ENCODE measurements at places on chromosomes 3 and 15.
A peak's percentile ranks its signal among the peaks of the same experiment; 100 is the strongest.

DNA sequence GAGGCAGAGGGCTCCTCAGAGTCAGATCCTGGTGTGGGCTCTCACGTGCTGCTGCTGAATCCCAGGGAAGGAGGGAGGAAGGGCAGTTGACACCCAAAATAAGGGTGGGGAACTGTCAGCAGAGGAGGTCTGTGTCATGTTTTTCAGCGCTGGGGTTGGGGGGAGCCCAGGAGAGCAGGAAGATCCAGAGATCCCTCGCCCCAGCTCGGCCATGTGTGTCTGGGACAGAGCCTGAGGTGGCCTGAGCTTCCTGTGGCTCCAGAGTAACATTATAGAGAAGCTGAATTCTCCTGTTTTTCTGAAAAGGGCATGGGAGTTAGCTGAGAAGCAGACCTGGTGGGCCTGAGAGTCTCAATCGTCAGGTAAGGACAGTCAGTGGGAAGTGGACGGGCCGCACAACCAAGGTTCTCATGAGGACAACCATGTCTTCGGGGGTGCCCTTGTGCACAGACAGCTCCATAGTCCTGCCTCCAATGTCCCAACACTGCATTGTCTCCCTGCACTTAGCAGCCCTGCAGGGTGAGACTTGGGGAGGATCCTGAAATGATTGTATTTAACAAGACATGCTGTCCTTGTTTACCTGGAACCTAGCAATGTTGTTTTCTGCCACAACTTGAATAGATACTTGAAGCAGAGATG, 18.4 kb downstream of the UMPS start:
- no peak for DNase-seq

- DNase-seq: no peak
Observed at GRCh38 chr15:53437985-53438841, 321.2 kb downstream of the WDR72 start.

DNA sequence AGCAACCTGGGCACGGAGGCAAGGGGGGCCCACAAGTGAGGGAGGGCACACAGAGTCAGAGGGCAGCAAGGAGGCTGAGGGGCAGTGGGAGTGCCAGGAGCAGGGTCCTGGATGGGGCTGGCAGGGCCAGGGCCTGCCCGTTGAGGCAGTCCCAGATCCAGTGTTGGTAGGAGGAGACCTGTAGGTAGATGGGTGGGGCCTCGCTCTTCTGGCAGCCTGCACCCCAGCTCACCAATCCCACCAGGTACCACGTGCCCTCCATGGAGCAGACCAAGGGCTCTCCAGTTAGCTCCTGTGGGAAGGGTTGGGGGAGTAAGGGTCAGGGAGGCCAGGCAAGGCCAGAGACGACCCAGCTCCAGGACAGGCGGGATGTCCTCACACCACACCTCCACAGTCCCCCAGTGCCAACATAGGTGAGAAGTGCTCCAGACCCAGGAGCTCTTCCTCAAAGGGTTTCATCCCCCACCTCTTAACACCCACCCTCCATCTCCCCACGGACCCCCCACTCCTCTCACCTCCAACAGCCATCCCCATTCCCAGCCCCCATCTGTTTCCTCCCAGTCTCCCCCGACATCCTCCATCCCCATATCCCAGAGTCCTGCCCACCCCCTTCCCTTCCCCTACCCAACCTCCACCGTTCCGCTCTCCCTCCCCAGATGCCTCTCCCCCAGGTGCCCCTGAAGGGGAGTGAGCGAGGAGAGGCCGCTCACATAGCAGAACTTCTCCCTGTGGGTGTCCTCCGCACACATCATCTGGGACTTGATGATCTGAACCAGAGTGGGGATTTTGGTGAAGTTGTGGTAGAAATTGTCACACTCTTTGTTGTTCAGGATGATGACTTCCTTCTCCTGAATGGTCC, 5.2 kb downstream of the PRSS50 start:
- DNase-seq: no peak

- DNase-seq: no peak
Observed at GRCh38 chr3:19190602-19191001, 42.3 kb downstream of the KCNH8 start.

DNA sequence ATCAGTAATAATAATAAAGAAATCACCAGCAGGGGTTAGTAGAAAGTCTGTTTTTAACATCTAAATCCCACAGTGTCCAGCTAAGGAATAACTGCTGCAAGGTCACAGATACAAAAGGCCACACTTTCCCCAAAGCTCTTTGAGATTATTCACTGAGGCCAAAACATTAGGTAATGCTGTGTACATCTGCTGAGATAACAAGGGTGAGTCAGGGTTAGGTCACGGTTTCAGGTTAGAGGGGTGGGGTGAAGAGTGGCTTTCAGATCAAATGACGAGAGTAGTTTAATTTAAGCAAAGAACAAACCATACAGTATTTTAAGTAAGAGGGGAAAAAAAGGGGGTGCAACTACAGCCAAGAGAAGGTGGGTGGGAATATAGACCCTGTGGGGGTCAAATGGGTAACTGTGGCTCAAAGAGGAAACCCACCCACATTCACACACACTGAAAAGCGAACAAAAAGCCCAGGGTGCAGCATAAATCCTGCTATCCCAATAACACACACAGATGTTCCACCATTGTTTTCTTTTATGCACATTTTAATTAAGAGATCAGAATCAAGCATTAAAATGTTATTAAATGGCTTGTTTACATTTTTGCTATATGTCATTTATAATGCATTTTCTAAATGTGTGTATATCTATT, 412.9 kb downstream of the TIGIT start:
- peak; percentile 74 for DNase-seq

DNA sequence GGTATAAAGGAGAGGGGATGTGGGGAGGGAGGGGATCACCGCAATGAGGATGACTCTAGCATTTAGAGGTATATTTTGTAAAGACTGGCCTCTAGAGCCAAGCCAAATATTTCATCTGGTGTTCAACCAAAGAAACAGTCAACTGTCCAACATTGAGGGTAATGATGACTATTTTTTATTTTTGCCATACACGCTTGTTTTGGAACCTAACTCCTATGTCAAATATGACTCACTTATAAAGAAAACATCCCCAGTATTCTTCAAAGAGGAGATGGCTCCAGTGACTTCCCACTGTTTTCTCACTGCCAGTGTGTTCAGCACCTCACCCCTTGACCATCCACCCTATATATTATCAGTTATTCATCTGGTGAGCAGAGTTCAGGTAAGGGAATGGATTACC, 77.3 kb downstream of the WNT5A start:
- DNase-seq: peak; percentile 13

DNA sequence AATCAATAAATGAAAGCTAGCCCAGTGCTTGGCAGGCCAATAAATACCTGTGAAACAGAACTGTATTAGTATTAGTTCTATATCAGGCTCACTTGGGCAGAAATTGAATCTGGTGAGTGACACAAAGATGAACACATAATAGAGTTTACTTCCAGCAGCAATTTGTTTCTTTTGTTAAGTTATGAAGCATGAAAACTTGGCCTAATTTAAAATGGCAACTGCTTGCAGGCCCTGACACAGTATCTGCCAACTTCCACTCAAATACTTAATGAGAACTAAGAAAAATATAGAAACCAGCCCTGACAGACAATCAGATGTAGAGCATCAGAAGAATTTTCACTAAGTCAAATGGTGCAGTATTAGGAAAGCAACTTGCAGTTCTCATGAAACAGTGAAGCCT, 37.6 kb upstream of the LRIG1 start:
- DNase-seq: no peak

- no peak for DNase-seq
Observed at GRCh38 chr15:100878648-100879047, 983 bp upstream of the ALDH1A3 start.

DNA sequence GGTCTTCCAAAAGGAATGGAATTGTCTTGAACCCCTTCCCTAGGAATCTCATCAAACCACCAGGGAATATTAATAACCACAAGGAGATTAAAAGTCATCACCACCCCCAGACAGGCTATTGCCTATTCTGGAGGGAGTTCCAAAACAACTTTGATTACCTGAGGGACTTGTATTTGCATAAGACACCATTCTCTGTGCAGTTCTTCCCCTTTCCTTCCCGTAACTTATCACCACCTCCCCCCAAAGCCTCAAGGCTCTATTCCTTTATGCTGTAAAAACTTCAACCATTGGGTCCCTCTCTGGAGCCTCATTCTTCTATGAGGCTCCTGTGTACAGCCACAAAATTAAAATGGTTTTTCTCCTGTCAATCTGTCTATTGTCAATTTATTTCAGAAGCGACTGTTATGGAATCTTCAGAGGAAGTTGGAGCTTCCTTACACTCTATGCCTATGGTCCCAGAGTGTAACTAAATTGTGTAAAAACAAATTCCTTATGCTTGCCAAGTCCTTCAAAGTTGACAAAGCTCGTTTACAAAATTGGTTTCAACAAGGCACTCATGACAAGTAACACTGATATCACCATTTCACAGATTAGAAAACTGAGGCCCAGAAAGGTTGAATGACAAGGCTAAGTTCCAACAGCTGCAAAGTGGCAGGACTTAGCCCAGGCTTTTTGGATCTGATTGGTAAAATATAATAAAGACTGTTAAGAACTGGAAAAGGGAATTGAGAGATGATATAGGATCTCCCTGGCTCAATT, 68.3 kb upstream of the HERC1 start:
- no peak for DNase-seq

- no peak for DNase-seq
Observed at GRCh38 chr3:128679338-128679737, 28.7 kb upstream of the RPN1 start.

DNA sequence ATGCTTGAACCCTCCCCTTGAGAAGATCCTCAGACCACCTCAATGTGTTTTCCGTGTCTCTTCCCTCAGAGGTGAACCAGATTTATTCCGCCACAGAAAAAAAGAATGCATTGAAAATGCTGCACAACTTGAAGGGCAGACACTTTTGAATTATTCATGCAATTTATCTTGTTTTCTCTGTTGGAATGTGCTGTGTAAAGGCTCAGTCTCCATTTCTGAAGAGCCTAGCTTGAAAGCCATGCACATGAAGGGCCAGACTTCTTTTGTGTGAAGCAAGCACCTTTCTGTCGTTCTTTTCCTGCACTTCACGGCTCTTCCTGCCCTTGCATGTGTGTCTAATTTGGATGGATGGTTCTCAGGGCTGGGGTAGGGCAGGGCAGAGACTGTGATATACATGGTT, 79.0 kb upstream of the ATP13A5 start:
- no peak for DNase-seq

Data from kidney glomerular epithelial cell (primary cell).